ENCODE measurements at places on chromosomes 11 and 22.

DNA sequence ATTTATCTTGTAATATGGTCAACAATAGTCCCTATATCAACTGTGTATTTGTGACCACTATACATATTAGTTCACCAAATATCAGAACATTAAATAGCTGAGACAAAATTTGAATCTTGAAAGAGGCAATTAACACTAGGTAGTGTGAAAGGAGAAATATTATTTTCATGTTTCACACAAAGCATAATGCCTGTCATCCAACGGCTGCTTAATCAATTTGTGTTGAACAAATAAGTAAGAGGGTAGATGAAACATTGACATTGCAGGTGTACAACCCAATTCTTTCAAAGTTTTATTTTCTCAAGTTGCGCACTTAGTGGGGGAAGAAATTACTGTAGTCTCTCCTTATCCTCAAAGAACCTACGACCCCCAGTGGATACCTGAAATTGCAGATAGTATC is 3.4 kb upstream of the OR8I2 start:
- DNase-seq: no peak

DNA sequence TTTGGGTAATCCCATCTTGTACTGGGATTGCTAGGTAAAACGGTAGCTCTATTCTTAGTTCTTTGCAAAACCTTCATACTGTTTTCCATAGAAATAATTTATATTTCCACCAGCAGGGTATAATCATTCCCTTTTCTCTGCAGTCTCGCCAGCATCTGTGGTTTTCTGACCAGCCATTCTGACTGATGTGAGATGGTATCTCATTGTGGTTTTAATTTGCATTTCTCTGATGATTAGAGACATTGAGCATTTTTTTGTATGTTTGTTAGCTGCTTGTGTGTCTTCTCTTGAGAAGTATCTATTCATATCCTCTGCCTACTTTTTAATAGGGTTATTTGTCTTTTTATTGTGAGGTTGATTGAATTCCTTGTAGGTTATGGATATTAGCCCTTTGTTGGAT is 220.9 kb downstream of the PGR start:
- DNase-seq: no peak

DNA sequence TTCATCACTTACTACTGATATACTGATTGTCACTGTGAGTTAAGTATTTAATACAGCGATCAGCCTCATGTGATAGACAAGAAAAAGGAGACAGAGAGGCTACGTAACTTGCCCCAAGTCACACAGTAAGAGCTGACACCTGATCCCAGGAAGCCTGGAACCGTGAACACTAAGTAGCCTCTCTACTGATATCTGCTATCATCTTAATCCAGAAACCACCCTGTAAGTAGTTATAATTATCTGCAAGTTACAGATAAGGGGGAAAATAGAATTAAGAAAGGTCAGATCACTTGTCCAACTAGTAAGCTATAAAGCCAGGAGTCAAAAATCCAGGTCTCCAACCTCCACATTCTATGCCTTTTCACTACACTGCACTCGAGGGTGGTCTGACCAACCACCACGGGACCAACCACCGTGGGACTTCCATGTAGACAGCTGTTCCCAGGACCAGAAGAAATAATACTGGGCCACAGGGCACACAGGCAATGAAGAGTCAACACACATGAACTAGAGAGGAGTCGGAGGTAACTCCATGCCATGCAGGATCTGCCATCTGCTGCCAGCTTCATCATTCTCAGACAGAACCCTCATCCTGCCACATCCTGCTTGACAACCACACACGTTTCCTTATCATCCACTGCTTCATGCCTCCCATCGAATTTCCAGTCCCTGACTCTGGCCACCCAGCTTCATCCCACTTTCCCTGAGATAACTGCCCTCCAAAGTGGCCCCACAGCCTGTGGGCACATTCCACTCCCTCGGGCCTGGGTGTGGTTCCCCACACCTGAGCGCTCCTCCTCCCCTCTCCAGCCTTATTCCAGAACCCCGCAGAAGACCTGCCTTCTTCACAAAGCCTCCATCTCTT is 58.6 kb downstream of the MICAL3 start:
- DNase-seq: no peak

- no peak for DNase-seq
Measured at GRCh38 chr11:72373163-72373562, 61.2 kb downstream of the CLPB start.

- no peak for DNase-seq
Measured at GRCh38 chr11:44899959-44900358, 50.7 kb downstream of the TP53I11 start.

Data from natural killer cell (primary cell).